BJ (cell line): ENCODE measurements at places on chromosomes 3 and 15.

- no peak for DNase-seq
Measured at GRCh38 chr3:149977386-149977785, 6.7 kb upstream of the PFN2 start.

DNA sequence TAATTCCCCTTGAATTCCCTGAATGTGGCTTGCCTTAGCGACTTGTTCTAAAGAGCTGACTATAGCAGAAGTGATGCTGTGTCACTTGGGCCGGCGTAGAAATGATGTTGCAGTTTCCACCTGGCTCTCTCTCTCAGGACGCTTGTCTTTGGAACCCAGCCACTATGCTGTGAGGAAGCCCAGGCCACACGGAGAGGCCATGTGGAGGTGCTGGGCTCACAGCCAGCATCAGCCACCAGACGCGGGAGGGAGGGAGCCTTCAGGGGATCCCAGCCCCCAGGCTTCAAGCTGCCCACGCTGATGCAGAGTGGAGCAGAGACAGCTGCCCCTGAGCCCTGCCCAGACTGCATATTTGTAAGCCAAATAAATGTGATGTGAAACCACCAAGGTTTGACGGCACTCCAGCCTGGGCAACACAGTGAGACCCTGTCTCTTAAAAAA lies 18.6 kb downstream of the RNU5B-1 start:
- peak; percentile 4 for DNase-seq

DNA sequence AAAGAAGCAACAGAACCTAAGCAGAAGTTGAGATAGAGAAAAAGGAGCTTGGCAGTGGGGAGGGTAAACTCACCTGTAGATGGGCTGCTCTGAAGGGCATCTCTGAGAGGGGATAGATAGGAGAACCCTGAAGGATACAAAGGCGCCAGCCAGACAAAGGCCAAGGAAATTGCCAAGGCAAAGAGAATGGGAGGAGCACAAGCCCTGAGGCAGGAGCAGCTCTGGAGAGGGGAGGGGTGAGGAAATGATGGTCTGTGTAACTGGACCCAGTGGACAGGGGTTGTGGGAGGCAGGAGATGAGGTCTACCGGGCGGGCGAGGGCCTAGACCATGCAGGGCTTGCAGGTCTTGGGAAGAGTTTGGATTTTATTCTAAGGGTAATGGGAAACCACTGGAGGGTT lies 2.3 kb upstream of the PDIA5 start:
- no peak for DNase-seq

GRCh38 chr3:73509816-73510215 lies 114.9 kb downstream of the PDZRN3 start:
- no peak for DNase-seq

DNA sequence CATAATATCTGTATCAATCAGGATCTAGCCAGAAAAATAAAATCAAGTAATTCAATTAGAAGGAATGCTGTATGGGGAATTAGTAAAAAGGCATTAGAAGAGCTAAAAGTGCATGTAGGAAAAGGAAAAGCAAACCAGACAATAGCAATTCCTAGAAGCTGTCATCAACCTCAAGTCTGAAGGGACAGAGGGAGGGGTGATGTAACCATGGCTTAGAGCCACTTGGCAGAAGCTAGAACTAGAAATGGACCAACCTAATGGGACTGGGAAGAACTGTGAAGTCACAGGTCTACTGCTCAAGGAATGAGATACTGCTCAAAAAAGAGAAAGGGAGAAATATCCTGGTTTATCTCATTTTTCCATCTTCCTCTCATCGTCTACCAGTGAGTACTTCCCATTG lies 590.7 kb upstream of the SGO1 start:
- DNase-seq: no peak

GRCh38 chr3:50525987-50526386 lies 22.6 kb upstream of the CACNA2D2 start:
- no peak for DNase-seq

DNA sequence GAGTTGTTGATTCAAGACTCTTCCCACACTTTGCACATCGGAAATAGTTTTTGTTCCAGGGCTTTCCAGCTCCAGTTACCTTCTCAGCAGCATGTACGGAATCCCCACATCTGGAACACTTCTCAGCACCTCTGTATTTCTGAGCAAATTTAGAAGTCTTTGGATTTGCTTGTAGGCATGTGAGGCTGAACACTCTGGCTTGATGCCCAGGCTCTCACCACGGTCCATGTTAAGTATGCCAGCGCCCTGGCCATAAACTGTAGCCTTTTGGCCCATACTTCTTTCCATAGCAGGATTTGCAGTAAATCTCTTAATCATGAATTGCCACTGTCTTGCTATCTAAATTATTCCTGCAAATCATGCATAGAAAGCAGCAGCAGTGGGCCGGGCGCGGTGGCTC lies 24.4 kb downstream of the ATP2C1 start:
- DNase-seq: no peak

GRCh38 chr3:58670506-58671135 lies 4.0 kb upstream of the FAM3D start:
- DNase-seq: no peak

DNA sequence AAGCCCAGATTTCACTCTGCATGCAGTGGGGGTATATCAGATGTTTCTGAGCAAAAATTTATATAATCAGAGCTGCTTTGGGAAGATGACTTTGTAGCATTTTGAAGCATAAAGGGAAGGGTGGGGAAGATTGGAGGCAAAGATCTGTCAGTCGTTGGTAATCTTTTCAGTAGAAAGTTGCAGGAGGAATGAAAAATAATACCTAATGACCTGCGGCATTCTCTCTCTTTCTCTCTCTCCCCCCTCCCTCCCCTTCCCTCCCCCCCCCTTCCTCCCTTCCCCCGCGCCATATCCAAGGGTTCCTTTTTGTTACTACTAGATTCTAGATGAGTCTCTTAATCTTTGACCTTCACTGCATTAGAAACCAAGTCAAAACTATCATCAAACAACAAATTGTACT lies 1.5 kb upstream of the DMXL2 start:
- DNase-seq: no peak

- DNase-seq: no peak
Measured at GRCh38 chr15:40330368-40330836, 6.9 kb downstream of the INAFM2 start.

DNA sequence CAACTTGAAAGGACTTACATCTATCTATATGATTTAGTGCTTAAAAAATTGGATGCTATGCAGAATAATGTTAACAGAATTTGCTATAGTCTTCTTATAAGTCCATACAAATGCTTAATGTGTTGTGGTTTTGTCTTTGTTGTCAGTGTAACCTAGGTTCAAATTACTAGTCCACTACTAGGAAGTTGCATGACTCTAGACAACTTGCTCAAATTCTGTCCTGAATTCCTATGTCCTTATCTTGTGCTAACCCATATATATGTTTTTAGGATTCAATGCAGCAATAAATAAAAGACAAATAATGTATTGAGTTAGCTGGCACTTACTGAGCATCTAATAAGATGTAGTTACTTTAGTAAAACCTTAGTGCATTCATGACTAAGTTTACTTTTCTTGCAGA lies 276.5 kb upstream of the KCNMB2 start:
- no peak for DNase-seq

DNA sequence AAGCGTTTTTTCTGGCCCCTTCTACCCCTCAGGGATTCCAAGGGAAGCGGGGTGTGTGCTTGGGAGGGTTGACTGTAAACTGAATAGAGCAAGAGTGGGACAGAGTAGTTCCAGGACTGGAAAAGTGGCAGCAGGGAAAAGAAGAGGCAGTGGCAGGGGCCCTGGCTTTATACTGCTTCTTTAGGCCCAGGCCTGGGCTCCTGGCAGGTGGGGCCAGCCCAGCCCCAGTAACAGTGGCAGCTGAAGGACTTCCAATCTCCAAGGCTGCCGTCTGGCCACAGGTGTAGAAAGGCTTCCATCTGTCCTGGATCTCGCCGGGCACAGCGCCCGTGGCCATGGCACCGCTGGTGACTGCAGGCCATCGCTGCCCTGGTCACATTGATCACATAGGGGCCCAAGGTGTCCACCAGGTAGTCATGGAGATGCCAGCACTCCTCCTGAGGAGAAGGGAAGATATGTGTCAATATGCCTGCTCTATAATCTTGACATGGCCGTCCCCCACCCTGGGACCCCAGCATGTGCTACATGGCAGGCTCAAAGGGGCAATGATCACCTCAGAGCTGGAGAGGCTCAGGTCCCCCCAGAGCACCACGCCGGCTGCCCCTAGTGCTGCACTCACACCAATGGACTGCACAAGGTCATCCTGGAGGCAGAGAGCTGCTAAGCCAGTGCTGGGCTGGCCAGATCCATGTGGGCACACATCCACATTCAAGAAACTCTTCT lies 1.0 kb upstream of the IFRD2 start:
- no peak for DNase-seq

- DNase-seq: no peak
Measured at GRCh38 chr3:111282024-111282423, 210.4 kb downstream of the NECTIN3 start.

- no peak for DNase-seq
Measured at GRCh38 chr3:27927882-27928281, 205.8 kb upstream of the EOMES start.

DNA sequence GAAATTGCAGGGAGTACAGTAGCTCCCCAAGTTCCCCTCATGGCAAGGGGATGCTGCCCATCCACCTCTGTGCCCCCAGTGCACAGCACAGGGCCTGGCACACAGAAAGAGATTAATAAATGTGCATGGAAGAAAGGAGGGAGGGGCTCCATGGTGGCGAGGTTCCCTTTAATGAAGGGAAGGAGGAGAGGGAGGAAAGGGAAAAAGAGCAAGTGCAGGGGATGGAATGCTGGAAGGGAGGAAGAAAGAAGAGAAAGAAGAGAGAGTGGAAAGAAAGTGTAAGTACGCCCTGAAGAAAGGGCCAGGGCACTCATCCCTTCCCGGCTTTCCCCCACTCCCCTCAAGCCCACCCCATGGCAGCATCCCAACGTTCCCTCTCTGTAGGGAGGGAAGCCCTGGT lies 1.5 kb upstream of the VIPR1 start:
- DNase-seq: no peak

GRCh38 chr3:136995652-136996051 lies 37.9 kb downstream of the IL20RB start:
- no peak for DNase-seq

DNA sequence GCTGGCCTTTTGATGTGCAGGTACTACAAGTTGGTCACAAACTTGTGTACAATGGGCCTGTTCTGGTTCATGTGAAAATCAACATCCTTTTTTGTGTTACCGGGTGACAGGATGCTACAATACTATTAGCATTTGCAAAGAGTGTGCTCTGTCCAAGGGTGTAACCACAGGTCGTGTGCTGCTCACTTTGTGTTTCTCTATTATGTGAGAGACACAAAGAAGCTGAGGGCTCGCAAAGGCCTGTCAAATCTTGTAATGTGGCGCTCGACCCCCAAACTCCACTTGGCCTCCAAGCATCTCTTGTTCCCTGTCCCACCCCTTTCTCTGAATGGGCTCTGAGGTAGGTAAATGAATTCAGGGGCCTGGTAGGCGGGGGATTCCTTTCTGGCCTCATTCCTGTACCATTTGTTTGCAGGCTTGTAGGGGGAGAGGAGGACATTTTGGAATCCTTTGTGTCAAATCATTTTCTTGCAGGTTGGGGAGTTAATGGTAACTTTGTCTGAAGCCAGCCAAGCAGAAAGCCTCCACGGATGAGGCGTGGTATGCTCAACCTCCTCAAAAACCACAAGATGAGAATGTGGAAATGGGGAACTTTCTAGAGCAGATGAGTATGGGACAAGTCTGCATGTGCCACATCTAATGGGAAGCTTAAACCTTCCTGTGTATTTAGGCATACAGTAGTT lies 109.1 kb downstream of the OPA1 start:
- no peak for DNase-seq
